ENCODE measurements at places on chromosomes 3 and 15. TPM values are rescaled to one million over a fixed set of nuclear protein-coding genes. Genes with fewer than 3 reads are reported as not detected.

GRCh38 chr3:133113526-133113925 is 75.3 kb downstream of the TMEM108 start:
- DNase-seq, result no peak

- no peak for DNase-seq
Measured at GRCh38 chr15:69664572-69665571, 212.3 kb downstream of the RPLP1 start.

GRCh38 chr15:49718846-49719245 is 98.0 kb downstream of the DTWD1 start:
- no peak for DNase-seq

DNA sequence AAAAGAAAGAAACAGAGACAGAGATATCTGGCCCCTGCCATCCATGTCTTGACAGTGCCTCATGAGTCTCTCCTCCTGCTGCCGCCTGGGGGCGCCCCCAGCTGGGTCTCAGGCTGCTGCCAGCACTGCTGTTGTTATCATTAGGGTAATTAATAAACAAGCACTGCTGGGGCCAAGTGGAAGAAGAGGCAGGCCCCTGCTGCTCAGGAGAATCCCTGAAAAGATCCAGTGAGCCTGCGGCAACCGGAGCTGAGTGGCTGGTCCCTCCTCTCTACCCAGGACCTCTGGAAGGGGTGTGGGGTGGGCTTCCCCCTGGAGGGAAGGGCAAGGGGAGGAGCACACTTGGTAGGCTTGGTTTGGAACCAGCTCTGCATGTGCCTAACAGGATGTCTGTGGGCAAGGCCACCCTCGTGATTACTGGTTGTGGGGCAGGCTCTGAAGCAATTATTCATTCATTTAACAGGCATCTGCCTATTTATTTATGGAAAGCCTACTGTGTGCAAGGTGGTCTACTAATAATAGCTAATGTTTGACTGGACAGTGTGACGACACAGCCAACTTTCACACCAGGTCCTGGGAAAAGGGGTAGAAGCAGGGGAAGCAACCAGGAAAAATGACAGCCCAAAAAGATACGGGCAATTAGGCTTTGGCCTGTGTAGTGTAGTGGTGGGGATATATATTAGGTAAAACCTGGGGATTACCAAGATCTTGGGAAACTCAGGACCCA is 1.2 kb upstream of the TYRO3 start:
- DNase-seq, result peak; percentile 89

- DNase-seq, result no peak
Measured at GRCh38 chr3:148066802-148067201, 630.9 kb upstream of the AGTR1 start.

DNA sequence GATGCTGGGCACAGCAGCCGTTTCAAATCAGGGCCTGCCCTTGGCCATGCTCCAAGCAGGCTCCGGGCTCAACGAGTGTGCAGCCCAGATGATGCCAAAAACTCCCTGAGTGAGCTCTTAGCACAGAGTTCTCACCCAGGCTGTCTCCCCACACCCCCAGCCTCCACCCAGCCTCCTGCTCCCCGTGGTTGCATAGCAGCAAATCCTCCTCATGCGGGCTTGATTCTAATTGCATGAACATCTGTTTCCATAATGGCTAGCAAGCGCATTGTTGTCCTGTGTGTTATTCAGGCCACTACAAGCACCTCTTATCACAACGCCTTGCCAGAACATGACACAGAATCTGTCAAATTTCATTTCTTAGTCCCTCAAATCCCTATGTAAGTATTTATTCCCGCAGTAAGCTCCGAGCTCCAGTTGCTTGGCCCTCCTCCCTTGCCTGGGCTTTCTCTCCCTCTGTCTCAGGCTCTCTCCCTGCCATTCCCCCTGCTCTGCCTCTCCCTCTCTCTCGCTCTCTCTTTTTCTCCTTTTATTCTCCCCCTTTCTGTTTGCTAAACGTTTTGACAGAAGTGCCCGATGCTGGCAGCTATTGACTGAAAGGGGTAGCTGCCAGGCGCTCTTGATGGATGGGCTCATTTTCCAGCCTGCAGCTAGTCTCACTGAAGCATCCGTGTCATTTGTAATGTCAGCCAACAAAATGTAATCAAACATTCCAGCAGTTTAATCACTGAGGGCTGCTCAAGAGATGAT is 306.5 kb downstream of the IL20RB start:
- no peak for DNase-seq

- DNase-seq, result no peak
Measured at GRCh38 chr15:75966073-75966472, 46.2 kb downstream of the NRG4 start.

DNA sequence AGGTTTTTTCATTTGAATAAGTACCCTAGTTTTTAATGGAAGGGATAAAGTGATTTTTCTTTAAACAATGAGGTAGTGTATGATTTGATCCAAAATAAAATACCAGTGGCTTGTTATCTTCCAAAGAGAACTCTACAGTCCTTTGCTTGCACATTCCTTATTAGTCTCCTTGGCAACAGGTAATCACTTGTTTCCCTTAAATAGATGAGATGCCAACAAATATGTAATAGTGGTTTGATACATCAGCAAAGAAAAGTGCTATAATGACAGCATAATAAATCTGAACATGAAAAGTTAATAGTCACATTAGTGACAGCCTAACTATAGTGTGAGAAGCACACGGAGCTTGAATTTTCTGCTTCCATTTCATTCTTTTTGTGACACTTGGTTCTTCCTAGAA is 360.2 kb downstream of the ZNF385D start:
- DNase-seq, result no peak

GRCh38 chr3:194269610-194270145 is 81.5 kb downstream of the CPN2 start:
- DNase-seq, result peak; percentile 91

DNA sequence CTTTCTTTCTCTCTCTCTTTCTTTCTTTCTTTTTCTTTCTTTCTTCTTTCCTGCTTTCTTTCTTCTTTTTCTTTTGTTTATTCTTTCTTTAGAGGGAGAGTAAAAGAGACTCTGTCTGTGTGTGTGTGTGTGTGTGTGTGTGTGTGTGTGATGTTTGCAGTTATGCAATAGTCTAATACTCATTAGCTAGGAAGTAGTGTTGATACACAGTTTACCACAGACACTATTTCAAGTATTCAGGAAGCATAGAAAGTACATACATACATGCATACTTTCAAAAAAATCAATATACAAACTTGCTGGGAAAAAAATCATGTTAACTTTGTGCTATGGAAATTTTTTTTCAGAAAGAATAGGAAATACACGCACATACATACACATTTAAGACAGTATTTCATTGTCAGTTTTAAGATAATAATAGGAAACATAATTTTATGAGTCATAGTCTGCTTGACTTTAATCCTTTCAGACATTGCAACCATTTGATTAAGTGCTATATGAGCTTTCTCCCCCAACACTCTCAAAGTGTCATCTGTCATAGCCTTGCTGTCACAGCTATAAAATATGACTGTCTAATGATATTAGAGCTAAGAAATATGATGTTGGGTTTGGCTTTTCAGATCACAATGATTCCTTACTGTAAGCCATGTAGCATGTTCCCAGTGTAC is 74.9 kb upstream of the EPHA3 start:
- DNase-seq, result no peak

DNA sequence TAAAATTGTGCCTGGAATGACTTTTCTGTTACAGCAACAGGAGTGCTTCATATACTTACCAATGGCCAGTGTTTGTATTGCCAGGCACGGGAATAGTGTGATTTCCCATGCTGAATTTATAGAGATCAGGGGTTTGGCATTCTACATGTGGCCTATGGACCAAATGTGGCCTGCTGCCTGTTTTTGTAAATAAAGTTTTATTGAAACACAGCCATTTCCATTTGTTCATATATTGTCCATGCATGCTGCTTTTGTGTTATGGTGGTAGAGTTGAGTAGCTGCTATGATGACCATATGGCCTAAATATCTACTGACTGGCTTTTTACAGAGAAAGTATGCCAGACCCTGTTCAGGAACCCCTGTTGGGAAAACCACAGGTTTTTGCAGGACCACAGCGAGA is 55.6 kb downstream of the SLCO3A1 start:
- DNase-seq, result no peak

GRCh38 chr3:41411065-41411464 is 211.8 kb downstream of the CTNNB1 start:
- no peak for DNase-seq

GRCh38 chr3:79729096-79729495 is 38.7 kb downstream of the ROBO1 start:
- peak; percentile 43 for DNase-seq

GRCh38 chr3:87136066-87136596 is 91.0 kb upstream of the CHMP2B start:
- DNase-seq, result no peak

DNA sequence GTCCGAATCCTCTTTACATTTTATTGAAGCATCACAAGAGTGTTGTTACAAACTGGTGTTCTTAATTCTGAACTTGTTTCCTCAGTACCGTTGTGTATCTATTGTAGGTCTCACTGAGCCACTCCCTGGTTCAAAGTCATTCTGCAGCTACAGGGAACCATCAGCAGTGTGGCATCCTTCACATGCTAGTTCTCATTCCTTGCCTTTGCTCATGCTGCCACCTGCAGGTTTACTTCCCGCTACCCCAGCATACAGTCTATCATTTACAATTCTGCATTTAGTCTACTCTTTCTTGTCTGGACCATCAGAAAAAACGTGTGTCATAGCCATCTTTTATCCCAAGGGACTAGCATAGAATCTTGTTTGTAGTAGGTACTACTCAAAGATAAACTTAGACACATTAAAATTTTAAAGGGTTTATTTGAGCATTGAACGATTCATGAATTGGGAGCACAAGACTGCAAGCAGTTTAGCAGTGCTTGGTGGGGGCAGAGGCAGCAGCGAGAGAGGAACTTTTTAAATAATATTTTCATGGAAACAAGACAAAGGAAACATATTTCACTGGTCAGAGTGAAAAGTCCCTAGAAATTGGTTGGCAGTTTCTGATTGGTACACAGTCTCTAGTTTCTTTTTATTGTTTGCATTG is 402.1 kb downstream of the CADM2 start:
- peak; percentile 62 for DNase-seq

The CNTN3 gene
- polyA plus RNA-seq, result 2.4 TPM

The TRH gene
- polyA plus RNA-seq, result 1.8 TPM

The CPNE9 gene
- polyA plus RNA-seq, result 1.3 TPM

The ATP13A5 gene
- 0.26 TPM for polyA plus RNA-seq

The GATA2 gene
- polyA plus RNA-seq, result 6.6 TPM

The MINAR1 gene
- 0.82 TPM for polyA plus RNA-seq
